Heart left ventricle (tissue), 16 donors: ENCODE measurements at places on chromosomes 7 and 10.
A peak's percentile ranks its signal among the peaks of the same experiment; 100 is the strongest.

DNA sequence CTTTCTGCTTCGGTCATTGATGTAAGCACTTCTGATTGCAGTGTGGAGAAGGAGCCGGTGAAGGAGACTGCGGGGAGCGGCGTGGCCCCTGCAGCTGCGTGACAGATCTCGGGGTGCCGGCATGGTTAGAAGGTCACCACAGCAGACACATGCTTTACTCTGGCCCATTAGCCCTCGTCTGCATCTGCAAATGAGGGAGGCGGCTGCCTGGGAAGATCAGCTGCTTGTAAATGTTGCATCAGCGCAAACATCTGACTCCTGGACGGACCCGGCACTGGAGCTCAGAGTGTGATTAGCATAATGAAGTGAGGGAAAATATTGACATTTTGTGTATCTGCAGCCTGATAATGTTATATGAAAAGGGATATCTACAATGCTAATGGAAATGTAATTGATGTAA is 30.5 kb upstream of the MNX1 start:
- no peak for DNase-seq

GRCh38 chr7:139075031-139075652 is 34.4 kb downstream of the ZC3HAV1 start:
- DNase-seq: peak; percentile 74

GRCh38 chr7:124688991-124689390 is 76.6 kb downstream of the GPR37 start:
- no peak for DNase-seq

DNA sequence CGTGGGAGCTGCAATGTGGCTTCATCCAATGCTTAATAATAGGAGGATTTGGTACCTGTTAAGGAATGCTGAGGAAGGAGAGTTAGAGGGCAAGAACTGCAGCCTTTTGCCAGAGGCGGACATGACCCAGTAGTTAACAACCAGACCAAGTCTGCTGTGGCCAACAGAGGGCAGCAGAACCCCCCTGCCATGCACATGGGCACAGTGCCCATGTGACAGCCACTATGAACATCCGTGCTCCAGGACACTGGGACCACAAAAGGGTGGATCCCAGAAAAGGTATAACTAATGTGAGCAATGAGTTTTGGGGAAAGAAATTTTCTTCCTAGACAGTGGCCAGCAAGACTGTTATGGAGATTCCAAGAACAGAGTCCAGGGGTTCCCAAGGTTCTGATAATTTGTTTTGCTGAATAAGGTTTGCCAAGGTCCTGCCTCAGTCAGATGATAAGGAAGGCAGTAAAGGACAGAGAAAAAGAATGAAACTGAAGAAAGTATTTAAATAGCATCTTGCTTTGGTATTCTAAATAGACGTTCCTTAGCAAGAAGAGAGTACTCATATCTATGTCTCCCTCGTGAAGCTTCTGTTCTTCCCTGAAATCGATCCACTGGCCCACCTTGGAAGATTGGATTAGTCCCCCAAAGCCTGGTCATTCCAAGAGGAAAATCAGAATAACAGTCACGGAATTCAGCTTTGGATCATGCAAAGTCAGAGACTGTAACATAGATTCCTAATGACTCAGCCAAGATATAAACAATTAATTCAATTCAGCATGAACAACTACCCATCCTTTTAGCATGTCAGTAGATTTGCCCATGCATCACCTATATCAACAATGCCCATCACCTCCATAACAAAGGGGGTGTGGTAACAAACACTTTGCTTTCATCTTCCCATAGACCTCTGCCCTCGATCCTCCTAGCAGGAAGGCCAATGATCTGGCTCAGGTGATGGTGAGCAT is 56.0 kb downstream of the LGI1 start:
- DNase-seq: peak; percentile 47

- DNase-seq: no peak
Observed at GRCh38 chr7:140695381-140695780, 1.1 kb upstream of the NDUFB2 start.

DNA sequence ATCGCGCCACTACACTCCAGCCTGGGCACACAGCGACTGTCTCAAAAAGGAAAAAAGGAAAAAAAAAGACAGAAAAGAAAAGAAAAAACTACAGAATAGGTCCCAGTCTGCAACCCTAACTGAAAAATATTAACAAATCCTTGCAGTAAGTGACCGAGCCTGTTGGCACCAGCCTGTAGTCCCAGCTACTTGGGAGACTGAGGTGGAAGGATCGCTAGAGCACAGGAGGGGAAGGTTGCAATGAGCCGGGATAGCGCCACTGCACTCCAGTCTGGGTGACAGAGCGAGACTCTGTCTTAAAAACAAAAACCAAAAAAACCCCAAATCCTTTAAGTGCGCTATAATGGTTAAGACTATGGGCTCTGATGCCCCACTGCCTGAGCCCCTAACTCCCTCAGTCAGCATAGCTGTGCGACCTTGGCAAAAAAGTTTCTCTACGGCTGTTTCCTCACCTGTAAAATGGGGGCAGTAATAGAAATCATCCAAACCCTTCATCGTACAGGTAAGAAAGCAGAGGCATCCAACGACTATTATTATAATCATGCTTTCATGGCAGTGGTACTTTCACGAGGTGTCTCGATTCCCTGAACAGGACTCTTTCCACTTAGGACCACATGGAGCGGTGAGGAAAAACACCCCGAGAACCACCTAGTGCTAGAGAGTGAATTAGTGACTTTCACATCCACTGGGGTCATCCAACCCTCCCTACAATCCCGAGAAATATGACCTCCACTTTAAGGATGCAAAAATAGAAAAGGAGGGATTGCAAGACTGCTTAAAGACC is 755 bp downstream of the TOMM7 start:
- DNase-seq: no peak
